NB4 (cell line): ENCODE measurements at places on chromosomes 11 and 22.

GRCh38 chr11:2569321-2569721 lies 124.5 kb downstream of the KCNQ1 start:
- peak; percentile 84 for DNase-seq

DNA sequence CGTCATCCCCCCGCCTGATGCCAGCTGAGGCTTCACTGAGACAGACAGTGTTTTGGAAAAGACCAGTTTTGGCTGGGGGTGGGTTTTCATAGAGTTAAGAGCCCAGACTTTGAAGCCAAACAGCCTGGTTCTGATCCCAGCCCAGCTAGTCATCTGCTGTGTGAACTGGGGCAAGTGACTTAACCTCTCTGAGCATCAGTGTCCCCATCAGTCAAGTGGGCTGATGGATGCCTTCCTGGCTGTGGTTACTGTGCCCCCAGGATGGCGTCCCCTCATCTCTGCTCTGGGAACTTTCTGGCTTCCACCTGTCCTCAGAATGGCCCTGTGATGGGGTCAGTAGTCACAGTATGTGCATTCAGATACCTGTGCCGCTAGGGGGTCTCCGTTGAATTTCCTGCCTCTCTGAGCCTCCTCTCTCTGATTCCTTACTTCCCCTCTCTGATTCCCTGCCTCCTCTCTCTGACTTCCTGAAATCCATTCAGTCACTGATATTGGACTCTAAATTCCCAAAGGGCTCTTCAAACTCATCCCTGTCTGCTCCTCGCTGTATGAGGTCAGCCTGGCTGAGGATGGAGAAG lies 2.4 kb downstream of the RASD2 start:
- no peak for DNase-seq

DNA sequence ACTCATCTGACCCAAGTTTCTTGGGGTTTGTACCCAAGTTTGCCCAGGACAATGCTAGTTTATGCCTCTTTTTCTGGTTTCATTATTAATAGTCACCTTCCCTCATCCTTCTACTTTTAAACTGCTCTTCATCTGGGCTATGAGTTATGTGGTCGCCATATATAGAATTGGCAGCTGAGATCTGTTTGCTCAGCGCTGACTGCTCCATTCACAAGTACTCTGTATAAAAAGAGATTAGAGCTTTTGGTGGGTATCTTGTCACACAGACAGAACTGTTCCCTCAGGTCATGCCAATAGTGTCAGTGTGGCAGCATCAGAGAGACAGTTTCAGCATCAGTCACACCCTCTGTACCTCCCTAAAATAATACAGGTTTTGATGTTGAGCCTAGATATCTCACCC lies 326.0 kb downstream of the RAB38 start:
- no peak for DNase-seq

DNA sequence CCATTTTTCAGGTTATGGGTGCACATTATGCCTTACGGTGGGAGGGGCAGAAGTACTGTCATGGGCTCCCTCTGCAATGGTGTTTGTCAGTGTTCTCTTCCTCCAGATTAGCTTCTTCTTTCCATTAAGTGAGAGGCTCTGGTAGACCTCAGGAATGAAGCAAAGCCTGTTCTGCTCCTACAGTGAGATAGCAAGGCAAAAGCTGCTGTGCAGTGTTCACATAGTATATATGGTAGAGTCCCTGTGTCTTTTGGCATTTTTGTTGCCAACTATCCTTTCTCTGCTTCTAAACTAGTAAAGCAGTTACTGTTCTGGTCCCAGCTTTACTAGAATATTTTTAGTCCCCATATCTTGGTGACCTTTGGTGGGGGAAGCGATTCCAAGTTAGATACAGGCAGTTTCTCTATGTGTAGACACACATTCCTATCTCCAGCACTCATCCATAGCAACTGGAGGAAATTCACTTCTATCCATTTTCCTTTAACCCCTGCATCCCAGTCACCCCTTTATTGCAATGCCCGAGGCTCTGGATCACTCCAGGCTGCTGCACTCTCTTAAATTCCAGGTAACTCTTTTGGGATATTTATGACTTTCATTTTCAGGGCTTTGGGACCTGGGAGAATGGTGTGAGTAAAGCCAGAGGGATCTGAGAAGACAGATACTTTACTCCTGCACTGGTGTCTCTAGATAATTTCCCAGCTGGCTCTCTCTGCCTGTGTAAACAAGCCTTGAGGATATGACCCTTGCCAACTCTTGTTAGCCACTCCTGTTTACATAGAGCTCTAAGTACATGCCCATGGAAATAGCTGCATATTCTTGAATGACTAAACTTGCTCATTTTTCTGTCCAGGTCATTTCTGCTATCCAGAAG lies 3.9 kb upstream of the TRIM34 start:
- no peak for DNase-seq

DNA sequence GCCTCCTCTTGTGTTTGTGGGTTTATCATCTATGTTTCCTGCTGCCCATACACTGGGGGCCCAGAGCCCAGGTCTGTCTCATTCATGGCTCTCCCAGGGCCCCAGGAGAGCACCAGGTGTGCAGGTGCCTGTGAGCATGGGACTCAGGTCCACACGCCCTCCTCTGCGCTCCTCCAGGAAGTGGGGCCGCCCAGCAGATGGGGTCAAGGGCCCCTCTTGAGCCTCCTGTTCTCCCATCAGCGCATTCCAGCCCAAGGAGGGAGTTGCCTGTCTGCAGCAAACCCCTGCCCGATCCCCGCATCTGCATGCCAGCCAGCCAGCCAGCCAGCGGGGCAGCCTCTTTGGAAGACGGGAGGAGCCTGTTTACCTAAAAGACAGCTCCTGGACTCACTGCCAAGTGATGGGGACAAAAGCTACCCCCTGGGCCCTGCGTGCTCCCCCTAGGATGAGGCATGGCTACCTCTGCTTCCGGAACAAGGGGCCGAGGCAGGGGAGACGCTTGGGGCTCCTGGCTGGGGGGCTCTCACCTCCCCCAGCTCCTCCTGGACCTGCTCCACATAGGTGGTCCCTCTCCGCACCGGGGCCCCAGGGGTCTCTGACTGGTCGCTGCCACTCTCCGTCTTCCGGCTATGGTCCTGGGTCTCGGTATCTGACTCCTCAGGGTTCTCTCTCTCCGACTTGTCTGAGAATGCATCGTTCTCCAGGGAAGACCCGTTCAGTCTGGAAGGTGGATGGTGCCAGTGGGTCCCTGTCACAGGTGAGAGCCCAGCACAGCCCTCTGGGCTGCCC lies 49.7 kb upstream of the CARS1 start:
- no peak for DNase-seq

DNA sequence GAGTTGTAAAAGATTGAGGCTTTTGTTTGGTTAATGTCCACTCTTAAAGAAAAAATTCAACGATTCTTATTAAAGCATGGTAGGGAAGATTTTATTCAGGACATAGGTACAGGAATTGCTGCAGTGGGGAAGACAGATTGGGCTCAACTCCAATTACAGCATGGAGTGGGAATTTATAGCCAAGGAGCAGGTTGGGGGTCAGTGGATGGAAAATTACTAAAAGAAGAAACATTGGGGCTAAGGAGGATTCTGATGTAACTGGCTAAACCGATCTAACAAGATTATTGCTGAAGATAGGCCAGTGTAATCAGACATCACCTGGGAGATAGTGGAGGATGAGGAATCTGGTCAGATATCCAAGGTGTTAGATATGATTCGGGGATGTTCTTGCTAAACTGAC lies 97.4 kb downstream of the FAR1 start:
- DNase-seq: no peak

DNA sequence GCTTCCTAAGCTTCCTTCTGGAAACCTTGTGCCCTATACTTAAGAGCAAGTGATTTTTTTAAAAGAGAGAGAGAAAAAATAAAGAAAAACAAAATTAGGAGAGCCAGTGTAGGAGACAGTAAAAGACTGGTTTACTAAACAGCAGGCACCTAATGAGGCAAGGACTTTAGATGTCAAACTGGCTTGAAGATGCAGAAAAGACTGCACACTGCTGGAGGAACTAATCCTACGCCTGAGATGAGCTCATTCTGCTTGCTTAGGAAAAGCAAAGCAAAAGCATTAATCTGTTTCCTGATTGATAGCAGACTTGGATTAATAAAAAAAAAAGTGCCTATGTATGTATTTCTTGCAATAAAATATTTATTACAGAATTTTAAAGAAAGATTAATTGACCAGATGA lies 113.6 kb upstream of the SEZ6L start:
- no peak for DNase-seq

- DNase-seq: peak; percentile 67
These were observed 9.5 kb downstream of the RBMXL2 start for GRCh38 chr11:7098235-7098832.

GRCh38 chr11:46361283-46362155 lies 14.3 kb downstream of the DGKZ start:
- DNase-seq: peak; percentile 94

DNA sequence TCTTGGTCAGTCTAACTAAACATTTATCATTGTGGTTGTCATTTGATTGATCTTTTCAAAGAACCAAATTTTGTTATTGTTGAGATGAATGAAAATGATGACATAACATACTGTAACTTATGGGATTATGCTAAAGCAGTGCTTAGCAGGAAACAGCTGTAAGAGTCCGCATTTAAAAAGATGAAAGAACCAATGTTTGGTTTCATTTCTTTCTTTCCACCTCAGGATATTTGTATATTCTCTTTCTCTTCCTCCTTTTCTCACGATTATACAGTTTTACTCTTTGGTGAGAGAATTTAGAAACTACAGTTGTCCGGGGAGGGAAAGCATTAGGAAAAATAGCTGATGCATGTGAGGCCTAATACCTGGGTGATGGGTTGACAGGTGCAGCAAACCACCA lies 23.1 kb downstream of the PIH1D2 start:
- no peak for DNase-seq

DNA sequence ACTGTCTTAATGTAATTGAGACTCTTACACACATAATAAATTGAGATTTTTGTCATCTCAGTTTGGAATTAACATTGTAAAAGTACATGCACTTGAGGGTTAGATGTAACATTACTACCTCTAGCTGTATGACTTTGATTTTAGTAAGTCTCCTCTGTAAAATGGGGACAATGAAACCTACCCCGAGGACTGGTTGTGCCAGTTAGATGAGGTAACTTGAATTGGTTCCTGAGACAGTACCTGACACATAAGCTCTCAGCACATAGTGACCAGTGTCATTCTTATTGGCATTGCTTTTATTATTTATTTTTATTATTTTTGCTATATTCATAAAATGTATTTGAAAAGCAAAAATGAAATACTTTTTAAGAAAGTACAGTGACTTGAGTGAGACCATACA lies 114.8 kb downstream of the TEAD1 start:
- DNase-seq: no peak

- no peak for DNase-seq
These were observed 133.9 kb downstream of the SLC1A2 start for GRCh38 chr11:35285471-35285870.

DNA sequence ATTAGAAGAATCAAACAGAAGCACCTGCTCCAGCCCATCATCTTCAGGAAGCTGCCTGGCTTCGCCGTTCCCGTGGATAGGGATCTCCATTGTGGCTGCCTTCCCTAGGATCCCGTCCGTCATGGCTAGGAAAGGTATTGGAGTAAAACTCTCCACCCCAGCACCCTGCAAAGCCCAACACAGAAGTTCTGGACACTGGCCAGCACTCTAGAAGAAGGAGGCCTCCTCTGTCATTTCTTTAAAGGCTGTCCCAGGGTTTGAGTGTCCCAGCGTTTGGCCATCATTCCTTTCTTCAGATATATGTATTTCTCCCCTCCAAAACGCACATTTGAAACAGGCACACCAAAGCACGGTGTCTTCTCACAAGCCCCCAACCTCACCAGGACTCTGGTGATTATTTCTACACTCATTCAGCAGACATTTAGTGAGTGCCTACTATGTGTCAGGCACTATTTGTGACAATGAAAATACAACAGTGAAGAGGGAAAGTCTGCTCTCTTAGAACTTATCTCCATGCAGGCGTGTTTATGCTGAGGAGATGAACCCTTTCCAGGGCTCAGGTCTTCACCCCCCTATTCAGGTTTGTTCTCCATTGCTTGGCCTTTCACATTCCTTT lies 724 bp downstream of the ARFIP2 start:
- no peak for DNase-seq

GRCh38 chr11:57251491-57252104 lies 14.5 kb upstream of the APLNR start:
- DNase-seq: no peak
